ENCODE measurements at places on chromosomes 3 and 15. TPM values are rescaled to one million over a fixed set of nuclear protein-coding genes. Genes with fewer than 3 reads are reported as not detected.

The ECE2 gene
- total RNA-seq, result not detected

The CLDN11 gene
- total RNA-seq, result 28.7 TPM

The OR5K2 gene
- total RNA-seq, result not detected

The SI gene
- not detected for total RNA-seq

The GMPPB gene
- 16.8 TPM for total RNA-seq

The ZNF502 gene
- total RNA-seq, result 0.89 TPM

The DUSP7 gene
- total RNA-seq, result 9.7 TPM

The P2RY14 gene
- not detected for total RNA-seq
